ENCODE measurements at places on chromosomes 5 and 9. TPM values are rescaled to one million over a fixed set of nuclear protein-coding genes. Genes with fewer than 3 reads are reported as not detected.

CBY3 gene
- total RNA-seq = not detected

CAVIN4 gene
- 1.6 TPM for total RNA-seq

CD14 gene
- total RNA-seq = not detected

SPATA31E1 gene
- total RNA-seq = not detected

GRM6 gene
- total RNA-seq = not detected

FOXD4L3 gene
- total RNA-seq = not detected

TLX3 gene
- not detected for total RNA-seq

PTGR1 gene
- total RNA-seq = 30.1 TPM

TRIP13 gene
- 35.3 TPM for total RNA-seq

PRELID1 gene
- total RNA-seq = 203 TPM

PCDHB4 gene
- 0.33 TPM for total RNA-seq

DIPK1B gene
- 182 TPM for total RNA-seq

GKAP1 gene
- total RNA-seq = 0.65 TPM

ST8SIA4 gene
- 7.2 TPM for total RNA-seq

C9orf153 gene
- not detected for total RNA-seq

ADAMTSL1 gene
- 63.9 TPM for total RNA-seq

DBH gene
- total RNA-seq = not detected

PCDHGA4 gene
- 6.3 TPM for total RNA-seq

FAF2 gene
- total RNA-seq = 45.1 TPM

SLC12A7 gene
- 30.1 TPM for total RNA-seq

RMRP gene
- total RNA-seq = 52,393 TPM

Data from vein endothelial cell (primary cell).